ENCODE measurements at places on chromosomes 6 and 20. TPM values are rescaled to one million over a fixed set of nuclear protein-coding genes. Genes with fewer than 3 reads are reported as not detected.

ZNF391 gene
- 6.8 TPM for polyA plus RNA-seq

NNAT gene
- polyA plus RNA-seq = 638 TPM

- DNase-seq = no peak
Measured at GRCh38 chr6:135994857-135995544, 143.5 kb downstream of the PDE7B start.

- DNase-seq = no peak
Measured at GRCh38 chr6:151128763-151129370, 110.9 kb upstream of the AKAP12 start.

GRCh38 chr20:62777528-62777830 lies 18.8 kb upstream of the MRGBP start:
- DNase-seq = no peak

GRCh38 chr20:43389211-43389610 lies 68.5 kb upstream of the SRSF6 start:
- DNase-seq = peak; percentile 10

DNA sequence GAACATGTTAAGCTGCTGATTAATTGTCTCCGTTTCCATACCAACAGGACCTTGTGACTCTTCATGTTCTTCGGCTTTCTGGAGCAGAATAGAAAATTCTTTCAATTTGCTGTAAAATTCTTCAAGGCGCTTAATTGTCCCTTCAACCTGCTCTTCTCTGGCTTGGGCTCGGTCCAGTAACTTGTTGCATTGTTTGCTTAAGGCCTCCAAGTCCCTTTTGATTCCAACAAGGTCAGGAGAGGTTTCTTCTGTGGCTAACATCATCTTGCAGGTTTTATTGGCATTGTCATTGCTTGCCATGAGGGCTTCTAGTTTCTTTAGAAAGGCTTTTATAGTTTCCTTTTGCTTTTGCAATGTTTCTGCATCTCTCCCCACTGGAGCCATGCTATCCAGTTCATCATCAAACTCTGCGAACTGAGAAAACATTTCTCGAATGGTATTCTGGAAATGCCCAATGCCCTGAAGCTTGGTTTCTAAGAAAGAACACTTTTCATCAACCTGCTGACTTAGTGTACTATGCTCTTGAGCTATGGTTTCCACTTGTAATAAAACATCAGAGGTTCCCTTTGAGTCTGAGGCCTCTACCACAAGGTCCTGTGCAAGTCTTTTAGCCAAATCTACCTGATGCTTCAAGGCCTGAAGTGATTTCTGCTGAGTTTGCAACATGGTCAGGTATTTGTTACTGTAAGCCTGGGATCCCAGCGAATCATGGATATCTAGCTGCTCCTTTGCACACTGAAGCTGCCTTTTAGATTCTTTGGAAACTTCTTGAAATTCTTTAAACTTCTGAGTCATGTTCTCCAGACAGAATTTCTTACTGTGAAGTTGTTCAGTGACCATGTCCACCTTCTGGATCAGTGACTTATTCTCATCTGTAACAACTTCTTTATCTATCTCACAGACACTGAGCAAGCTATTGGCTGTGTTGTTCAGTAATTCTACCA lies 90.2 kb downstream of the DST start:
- no peak for DNase-seq

GRCh38 chr6:136378888-136379287 lies 89.2 kb upstream of the BCLAF1 start:
- DNase-seq = no peak

Measured in muscle of arm (tissue), 14 donors.